ENCODE measurements at places on chromosomes 16 and 17.
A peak's percentile ranks its signal among the peaks of the same experiment; 100 is the strongest.

DNA sequence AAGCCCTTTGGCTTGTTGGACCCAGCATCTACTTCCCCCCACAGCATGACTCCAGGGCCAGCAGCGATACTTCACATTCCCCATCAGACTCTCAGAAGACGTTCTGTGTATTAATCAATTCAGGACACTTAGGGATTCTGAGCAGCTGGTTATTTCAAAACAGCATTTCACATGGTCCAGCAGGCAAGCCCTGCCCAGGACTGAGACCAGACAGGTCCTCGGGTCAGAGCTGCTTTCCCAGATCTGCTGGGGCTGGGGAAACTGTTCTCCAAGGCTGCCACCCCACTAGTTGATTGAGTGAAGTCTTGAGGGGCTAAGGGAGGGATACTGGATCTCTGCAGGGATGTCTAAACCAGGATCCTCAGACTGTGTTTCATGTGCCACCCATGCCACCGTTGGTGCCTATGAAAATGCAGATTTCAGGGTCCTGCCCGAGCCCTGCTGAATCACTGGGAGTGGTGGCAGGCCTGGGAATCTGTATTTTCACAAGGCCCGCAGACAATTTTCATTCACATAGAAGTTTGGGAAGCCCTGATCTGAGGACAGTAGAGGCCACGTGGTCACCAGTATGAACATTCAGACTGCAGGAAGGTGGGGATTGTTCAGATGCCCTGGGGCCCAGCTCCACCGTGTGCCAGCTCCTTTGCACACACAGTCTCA lies 40.6 kb upstream of the CDH5 start:
- DNase-seq = no peak

- no peak for DNase-seq
Observed at GRCh38 chr17:81993729-81994592, 16.5 kb downstream of the ASPSCR1 start.

DNA sequence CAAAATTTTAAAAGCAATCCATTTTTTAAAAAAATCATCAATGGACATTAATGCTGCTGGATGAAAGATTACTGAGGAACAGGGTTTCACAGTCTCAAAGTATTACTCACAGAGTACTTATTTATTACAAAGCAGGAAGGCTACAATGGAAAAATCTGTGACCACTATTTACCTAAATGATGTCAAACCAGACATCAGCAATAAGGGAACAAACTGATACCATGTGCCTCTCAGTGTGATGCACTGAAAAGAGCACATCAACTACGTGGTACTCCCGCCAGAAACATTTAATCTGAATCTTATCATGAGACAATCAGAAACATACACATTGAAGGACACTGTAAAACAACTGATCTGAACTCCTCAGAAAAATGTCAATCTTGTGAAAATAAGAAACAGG lies 124.2 kb downstream of the PARN start:
- no peak for DNase-seq

- no peak for DNase-seq
Observed at GRCh38 chr16:55703003-55704001, 47.5 kb downstream of the SLC6A2 start.

DNA sequence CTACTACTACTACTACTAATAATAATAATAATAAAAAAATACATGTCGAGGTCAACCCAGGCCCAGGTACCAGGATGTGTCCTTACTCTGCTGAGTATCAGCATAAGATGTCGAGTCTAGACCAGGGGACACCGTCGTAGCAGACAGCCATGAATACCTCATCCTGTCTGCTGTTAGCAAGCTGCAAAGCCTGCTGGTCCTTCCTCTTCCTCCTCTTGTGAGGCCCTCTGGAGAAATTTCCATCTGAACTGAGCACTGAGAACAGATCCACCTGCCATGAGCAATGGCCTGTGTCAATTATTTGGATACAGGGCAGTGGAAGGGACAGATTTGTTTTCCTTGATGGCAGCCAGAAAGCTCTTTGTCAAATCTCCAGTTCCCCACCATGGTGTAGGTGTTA lies 168.5 kb downstream of the XYLT1 start:
- no peak for DNase-seq

- no peak for DNase-seq
Observed at GRCh38 chr16:63539276-63539675, 1503.0 kb upstream of the CDH8 start.

DNA sequence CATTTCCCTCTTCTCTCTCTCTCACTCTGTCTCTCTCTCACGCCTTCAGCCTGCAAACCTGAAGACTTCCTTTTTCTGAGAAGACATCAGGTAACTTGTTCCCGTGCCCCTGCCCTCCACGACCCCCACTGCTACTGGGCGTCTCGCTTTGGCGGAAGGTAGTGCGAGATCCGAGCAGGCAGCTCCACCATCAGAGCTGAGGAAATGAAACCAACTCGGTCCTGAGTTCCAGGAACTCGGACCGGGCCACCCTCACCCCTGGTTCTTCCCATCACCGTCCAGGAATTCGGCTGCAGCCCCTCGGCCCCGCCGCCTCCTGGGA lies 585 bp downstream of the MLKL start:
- no peak for DNase-seq

DNA sequence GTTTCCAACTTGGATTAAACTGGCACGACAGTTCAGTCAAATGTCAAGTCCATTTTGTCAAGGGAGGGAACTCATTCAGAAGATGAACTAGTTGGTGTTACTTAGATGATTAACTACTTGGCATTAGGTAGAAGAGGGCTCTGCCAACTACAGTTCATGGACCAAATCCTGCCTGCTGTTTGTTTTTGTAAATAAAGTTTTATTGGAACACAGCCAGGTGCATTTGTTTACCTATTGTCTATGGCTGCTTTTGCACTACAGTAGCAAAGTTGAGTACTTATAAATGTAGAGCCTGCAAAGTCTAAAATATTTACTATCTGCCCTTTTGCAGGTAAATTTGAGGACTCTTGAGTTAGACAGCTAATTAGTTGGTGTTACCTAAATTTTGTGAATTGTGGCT lies 410.0 kb downstream of the MAF start:
- no peak for DNase-seq

GRCh38 chr16:77963185-77964044 lies 58.9 kb upstream of the CLEC3A start:
- peak; percentile 56 for DNase-seq

DNA sequence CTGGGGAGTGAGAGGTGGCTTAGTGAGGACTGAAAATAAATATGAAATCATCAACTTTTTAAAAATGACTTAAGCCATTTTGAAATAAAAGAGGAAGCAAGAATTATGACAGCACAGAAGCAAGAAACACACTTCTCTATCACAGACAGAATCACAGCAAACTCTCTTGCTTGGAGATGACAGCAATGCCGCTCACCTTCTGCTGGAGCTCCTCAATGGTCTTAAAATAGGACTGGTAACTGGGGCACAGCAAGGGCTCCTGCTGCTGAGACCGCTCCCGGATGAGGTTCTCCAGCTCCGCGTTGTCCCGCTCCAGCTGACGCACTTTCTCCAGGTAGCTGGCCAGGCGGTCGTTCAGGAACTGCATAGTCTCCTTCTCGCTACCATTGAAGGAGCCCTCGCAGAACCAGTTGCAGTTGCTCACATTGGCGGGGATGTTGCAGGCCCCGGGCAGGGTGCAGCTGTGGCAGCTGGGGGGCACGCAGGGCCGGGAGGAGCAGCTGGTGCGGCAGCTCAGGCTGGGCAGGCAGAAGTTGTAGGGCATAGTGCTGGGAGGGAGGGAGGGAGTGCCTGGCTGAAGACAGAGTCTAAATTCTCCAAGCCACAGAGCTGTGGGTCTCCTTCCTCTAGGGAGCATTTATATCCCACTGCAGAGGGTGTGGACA lies at the start of gene KRT31:
TSS of gene KRT31 (minus strand) at position 613 of the 665 bp plus-strand sequence. CDS start at position 544, 69 bp downstream.
- DNase-seq = no peak

DNA sequence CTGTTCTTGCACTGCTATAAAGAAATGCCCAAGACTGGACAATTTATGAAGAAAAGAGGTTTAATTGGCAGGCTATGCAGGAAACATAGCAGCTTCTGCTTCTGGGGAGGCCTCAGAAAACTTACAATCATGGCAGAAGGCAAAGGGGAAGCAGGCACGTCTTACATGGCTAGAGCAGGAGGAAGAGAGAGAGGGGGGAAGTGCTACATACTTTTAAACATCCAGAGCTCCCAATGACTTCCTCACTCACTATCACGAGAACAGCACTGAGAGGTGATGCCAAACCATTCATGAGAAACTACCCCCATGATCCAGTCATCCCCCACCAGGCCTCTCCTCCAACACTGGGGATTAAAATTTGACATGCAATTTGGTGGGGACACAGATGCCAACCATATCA lies 13.3 kb downstream of the WFIKKN2 start:
- DNase-seq = no peak

- DNase-seq = peak; percentile 60
Observed at GRCh38 chr16:66515596-66516508, 34.1 kb downstream of the TK2 start.

DNA sequence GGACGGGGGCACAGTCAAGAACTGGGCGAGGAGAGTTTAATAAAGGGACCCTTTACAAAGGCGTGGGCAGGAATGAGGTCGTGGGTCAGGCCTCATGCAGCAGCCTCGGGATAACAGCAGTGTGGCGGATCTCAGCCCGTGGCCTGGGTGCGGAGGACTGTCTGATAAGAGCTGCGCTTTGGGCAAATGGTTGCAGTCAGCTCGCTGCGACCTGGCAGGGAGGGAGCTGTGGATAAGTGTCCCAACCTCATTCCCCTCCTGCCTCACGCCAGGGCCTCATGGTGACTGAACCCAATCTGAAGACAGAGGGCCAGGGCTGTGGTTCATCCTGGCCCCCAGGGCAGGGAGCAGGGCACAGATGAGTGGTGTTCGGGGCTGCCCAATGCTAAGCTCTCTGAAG lies 13.6 kb downstream of the SMTNL2 start:
- no peak for DNase-seq

DNA sequence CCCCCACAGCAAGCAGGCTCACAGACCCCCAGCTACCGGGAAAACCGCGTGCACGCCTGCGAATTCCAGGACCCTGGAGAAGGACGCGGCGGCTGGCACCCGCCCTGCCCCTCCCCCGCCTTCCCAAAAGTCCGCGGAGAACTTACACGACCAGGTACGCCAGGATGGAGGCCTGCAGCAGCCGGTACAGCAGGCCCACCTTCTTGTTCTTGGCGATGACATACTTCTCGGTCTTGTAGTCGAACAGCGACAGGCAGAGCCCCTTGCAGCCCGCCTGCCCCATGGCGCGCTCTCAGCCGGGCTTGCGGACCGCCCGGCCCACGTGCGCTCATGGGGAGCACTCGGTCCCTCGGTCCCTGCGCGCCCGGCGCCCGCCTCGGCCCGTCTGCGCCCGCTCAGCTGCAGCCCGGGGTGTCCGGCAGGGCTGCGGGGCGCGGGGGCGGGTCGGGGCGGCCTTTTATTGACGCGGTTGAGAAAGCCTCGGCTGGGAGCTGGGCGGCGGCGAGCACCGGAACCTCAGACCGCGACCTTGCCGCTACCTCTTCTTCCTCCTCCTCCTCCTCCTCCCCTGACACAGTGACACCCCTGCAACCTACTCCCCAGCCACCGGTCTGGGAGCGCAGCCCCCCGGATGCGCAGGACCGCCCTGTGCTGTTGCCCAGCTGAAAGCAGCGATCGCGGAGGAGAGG lies at the start of gene P2RX5:
TSS of gene P2RX5 (minus strand) at position 433 of the 689 bp plus-strand sequence. CDS start at position 283, 150 bp downstream.
- DNase-seq = peak; percentile 79

GRCh38 chr17:4072487-4073157 lies 70.2 kb downstream of the ZZEF1 start:
- DNase-seq = no peak

DNA sequence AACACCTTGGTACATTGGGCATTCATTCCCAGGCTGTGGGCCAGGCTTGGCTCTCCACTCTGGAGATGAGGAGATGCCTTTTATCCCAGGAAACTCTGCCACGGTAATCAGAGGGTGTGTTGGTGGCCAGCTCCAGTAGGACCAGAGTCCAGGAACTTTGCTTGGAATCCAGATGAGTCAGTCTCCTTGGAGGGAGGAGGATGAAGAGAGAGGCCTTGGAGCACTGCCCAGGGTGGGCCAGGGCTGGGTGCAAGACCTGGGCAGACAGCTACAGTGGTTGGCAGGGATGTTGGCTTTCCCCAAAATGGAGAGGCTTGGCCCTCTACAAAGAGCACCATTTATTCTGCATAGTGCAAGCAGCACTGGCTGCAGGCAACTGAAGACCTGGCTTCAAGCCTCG lies 209.0 kb downstream of the RGS9 start:
- no peak for DNase-seq

DNA sequence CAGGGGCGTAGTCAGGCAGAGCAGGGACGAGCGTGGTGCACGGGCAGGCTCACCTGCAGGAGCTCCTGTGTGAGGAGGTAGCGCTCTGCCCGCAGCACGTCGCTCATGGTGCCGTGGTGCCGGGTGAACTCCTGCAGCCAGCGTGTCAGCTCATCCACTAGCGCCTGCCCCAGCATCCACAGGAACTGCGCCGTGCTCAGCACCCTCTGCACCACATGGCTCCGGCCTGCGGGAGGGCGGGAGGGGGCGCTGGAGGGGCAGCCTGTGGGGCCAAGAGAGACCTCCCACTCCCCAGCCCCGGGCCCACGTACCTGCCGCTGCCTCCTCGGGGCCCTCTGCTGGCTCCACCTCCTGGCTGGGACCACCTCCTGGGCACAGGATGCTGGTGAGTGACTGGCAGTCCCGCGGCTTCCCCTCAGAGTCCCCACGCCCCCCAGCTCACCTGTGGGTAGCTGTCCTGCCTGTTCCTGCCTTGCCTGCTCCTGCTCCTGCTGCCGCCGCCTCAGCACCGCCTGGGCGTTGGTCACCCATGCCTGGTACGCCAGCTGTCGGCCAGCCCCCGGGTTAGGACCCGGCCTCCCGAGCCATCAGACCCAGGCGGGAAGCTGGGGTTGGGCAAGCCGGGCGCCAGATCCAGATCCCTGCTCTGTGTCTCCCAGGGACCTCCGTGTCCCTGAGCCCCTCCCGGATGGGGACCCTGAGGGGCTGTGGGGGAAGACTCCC lies 16.6 kb downstream of the CTU2 start:
- DNase-seq = no peak

- DNase-seq = no peak
Observed at GRCh38 chr16:28087675-28088300, 24.3 kb upstream of the GSG1L start.

DNA sequence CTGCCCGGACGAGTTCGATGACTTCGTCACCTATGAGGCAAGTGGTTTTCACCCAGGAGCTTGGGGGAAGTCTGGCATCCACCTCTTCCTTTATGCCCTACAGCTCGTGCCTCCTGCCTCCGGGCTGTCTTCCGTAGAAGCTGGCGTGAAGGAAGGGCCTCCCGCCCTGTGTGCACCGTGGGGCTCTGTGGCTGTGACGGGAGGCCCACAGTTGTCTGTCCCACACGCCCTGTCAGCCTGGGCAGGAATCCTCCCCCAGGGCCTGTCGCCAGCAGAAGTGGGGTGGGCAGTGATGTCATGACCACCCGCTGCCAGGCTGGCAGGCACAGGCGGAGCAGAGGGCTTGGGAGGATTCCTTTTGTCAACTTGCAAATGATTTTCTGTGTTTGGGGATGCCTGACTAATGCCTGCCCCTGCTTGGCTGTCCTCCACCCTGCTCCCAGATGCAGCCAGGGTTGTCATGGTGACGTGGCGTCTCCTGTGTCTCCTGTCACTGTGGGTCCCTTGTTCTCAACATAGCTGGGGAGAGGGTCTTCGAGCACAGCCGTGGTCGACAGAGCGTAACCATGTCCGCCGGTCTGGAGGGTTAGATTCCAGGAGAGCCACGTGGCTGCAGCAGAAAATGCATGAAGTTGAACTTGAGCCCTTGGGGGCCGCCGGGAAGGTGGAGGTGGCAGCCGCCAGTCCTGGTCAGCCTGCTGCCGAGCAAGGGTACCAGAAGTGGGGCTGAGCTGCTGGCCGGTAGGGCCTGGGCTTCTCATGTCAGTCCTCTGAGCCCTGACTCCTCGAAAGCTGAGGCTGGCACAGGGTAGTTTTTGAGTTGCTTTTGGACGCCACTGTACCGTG lies 46.1 kb downstream of the RAB11FIP3 start:
- DNase-seq = peak; percentile 83

- no peak for DNase-seq
Observed at GRCh38 chr17:5254903-5255521, 20.4 kb upstream of the SCIMP start.

- no peak for DNase-seq
Observed at GRCh38 chr17:9958586-9959281, 53.7 kb upstream of the RCVRN start.

Data from H1 (cell line).